ENCODE measurements at places on chromosomes 4 and X. TPM values are rescaled to one million over a fixed set of nuclear protein-coding genes. Genes with fewer than 3 reads are reported as not detected.

- DNase-seq, result no peak
Observed at GRCh38 chr4:13248621-13249298, 235.4 kb downstream of the RAB28 start.

DNA sequence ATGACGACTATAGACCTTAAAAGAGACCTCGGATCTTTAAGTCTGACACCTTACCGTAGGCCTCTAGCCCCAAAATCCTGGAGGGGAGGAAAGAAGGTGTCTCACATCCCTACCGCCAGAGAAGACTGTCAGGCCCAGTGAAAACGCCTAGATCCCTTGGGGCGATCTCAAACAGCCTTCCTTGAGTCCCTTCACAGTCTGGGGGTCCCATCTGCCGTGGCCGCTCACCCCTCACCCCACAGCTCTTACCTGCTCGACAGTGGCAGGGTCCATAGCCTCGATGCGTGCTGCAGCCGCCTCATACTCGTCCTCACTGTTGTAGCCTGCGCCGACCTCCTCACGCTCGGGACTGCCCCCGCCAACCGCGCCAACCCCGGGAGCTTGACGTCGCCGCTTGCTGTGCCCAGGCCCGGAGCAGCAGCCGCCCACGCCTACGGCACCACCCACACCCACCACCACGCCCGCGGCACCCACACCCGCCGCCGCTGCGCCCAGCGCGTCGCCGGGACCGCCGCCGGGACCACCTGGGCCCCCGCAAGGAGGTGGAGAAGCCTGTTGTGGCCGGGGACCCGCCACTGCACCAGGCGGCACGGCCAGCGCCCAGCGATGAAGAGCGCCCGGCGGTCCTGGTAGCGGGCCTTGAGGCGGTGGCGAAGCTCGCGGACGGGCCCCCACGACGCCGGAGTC, 536 bp downstream of the OTUD5 start:
- no peak for DNase-seq

GRCh38 chr4:158739600-158739999, 16.4 kb upstream of the PPID start:
- no peak for DNase-seq

DNA sequence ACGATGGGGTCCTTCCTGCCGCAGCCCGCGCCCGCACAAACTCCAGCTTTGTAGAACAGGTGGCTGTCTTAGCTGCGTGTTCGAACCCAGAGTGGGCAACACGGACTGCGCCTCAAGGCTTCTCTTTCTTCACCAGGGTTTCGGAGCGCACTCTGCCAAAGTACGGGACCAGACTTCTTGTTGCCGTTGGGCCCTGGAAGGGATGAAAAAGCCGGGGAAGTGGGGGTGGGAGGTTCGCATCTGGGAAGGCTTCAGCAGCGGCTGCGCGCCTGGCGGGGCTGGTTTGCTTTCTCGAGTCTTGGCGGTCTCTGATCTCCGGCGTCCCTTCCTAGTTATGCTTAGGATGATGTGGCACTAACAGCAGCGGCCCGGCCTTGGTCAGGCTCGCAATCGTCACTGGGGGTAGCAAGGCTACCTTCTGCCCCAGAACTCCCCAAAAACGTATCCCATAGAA, 673 bp downstream of the PARM1 start:
- no peak for DNase-seq

DNA sequence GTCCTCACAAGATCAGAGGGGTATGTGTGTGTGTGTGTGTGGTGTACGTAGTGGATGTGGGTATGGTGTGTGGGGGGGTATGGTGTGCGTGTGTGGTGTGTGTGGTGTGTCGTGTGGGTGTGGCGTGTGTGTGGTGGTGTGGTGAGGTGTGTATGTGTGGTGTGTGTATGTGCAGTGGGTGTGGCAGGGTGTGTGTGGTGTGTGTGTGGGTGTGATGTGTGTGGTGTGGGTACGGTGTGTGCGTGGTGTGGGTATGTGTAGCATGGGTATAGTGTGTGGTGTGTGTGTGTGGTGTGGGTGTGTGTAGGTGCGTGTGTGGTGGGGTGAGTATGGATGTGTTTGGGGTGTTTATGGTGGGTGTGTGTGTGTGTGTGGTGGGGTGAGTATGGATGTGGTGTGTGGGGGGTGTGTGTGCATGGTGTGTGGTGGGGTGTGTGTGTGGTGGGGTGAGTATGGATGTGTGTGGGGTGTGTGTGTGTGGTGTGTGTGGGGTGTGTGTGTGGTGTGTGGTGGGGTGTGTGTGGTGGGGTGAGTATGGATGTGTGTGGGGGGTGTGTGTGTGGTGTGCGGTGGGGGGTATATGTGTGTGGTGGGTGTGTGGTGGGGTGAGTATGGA, 182.0 kb downstream of the PALLD start:
- no peak for DNase-seq

DNA sequence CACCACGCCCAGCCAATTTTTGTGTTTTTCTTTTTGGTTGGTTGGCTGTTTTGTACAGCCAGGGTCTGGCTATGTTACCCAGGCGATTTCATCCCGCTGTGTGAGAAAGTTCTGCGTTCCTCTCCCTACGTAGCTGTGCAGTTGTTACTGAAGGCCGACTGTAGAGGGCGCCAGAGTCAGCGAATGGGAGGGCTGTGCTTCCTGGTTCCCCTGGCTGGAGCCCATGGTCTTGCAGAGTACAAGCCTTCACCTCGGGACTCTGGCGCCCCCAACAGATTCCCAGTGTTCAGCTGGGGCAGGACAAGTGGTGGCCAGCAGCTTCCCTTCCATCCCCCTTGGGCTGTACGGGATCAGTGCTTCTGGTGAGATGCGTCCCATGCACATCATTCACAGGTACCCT, 5.6 kb upstream of the CT45A1 start:
- no peak for DNase-seq

GRCh38 chrX:132843363-132843762, 115.1 kb downstream of the HS6ST2 start:
- no peak for DNase-seq

YIPF7 gene
- polyA plus RNA-seq, result 2.8 TPM

DCAF4L1 gene
- polyA plus RNA-seq, result 0.35 TPM

DNA sequence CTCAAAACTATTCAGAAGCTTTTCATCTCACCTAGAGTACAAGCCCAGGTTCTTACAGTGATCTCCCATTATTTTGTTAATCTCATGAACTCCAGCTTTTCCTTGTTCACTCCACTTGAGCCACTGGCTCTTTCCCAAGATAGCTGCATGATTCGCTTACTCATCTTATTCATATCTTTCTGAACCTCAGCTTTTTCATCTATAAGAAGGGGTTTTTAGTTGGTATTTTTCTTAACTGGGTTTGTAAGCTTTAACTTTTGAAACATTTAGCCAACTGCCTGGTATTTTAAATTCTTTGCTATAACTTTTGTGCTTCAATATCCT, 24.0 kb downstream of the GIMD1 start:
- DNase-seq, result no peak

GRCh38 chr4:113908829-113909228, 70.6 kb downstream of the ARSJ start:
- no peak for DNase-seq

TEX13B gene
- not detected for polyA plus RNA-seq

EVC gene
- 14.8 TPM for polyA plus RNA-seq
